A549 treated with DMSO at 1 μM for 4 hours (cell line): ENCODE measurements at places on chromosomes 16 and 17. TPM values are rescaled to one million over a fixed set of nuclear protein-coding genes. Genes with fewer than 3 reads are reported as not detected.

SLC5A11 gene
- 0.47 to 0.80 TPM (median 0.53 TPM) in 5 replicates for total RNA-seq

KRTAP3-1 gene
- total RNA-seq, result not detected in 5 replicates

TMEM95 gene
- total RNA-seq, result not detected in 5 replicates

PABPN1L gene
- not detected in 5 replicates for total RNA-seq

CAVIN1 gene
- total RNA-seq, result 454 to 515 TPM (median 493 TPM) in 5 replicates

PNMT gene
- 0.13 TPM in 1 of 5 replicates, not detected in the others for total RNA-seq

GGA3 gene
- 23.9 to 31.0 TPM (median 29.2 TPM) in 5 replicates for total RNA-seq

SOX8 gene
- 1.4 to 1.6 TPM (median 1.5 TPM) in 5 replicates for total RNA-seq

PDPK1 gene
- total RNA-seq, result 21.4 to 26.5 TPM (median 22.5 TPM) in 5 replicates

NACA2 gene
- total RNA-seq, result not detected in 5 replicates

NFAT5 gene
- total RNA-seq, result 6.6 to 12.7 TPM (median 10.7 TPM) in 5 replicates

PFN1 gene
- 2,001 to 2,972 TPM (median 2,479 TPM) in 5 replicates for total RNA-seq
